ENCODE measurements at places on chromosomes 11 and 22. TPM values are rescaled to one million over a fixed set of nuclear protein-coding genes. Genes with fewer than 3 reads are reported as not detected.

DNA sequence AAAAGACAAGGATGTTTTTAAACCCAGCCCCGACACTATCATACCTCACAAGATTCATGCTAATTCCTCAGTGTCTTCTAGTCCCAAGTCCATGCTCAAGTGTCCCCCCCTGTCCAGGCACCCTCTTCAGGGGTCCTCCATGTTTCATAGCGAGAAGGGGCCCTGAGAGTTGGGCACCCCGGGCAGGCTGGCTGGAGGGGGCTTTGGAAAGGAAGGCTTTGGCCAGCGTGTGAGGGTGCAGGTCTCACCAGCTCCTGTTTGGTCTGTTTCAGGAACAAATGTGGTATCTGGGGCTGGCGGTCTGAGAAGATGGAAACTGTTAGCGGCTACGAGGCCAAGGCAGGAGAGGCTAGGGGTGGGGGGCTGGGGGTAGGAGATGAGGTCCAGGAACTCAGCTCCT lies 4.5 kb upstream of the SSH3 start:
- no peak for DNase-seq

GRCh38 chr11:91243051-91243450 lies 981.6 kb upstream of the FAT3 start:
- DNase-seq = peak; percentile 63

- no peak for DNase-seq
Observed at GRCh38 chr11:64015935-64016845, 19.5 kb upstream of the FLRT1 start.

The APOL4 gene
- total RNA-seq = not detected

The OR2AG2 gene
- total RNA-seq = not detected

DNA sequence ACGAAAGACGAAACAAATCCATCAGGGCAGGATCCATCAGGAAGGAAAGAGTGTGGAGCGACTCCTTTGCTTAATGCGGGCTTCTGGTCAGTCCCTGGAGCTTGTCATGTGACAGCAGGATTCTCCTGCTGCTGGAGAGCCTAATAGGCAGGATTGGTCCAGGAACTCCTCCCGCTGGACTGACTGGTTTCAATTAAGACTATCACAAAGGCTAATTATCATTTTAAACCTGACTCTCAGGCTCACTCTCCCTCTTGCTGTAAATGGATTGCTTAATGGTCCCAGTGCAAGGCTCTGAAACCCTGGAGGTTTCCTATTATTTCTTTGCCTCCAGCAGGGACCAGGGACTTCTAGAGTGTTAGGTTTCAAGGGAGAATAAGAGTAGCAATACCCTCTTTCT lies 493.8 kb downstream of the NTM start:
- DNase-seq = no peak
